ENCODE measurements at places on chromosomes 7 and 10. TPM values are rescaled to one million over a fixed set of nuclear protein-coding genes. Genes with fewer than 3 reads are reported as not detected.

Gene SYT15B
- polyA plus RNA-seq = 0.69 TPM

- H3K4me1 ChIP-seq = no peaks in the 10 kb centered on the region
- H3K36me3 ChIP-seq = no peaks in the 10 kb centered on the region
- no peak overlapping the region for H3K27ac ChIP-seq
These were observed 367.8 kb downstream of the PPP1R3A start for GRCh38 chr7:113550966-113551365.

Gene DIP2C
- 13.2 TPM for polyA plus RNA-seq

DNA sequence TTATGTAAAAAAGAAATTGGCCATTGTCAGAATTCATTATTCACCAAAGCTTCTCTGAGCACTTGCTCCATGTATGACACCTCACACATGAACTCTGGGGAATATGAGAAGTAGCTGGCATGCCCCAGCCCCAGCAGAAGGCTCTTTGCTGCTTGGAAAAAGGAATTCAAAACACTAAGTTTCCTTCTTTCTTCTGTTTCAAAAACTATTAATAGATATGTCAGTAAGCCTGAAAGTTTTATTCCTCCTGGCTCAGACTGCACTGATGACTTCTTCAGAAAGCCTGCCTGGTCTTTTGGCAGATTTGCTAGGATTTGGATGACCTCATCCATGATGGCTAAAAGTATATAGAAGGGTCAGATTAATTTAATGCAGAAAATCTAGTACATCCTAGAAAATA, 511.0 kb downstream of the GFRA1 start:
- H3K27ac ChIP-seq = no peak overlapping the region
- H3K27me3 ChIP-seq = no peaks in the 10 kb centered on the region
- no peak overlapping the region for H3K4me3 ChIP-seq
- no peak for DNase-seq

- H3K27me3 ChIP-seq = no peaks in the 10 kb centered on the region
- DNase-seq = no peak
- no peak overlapping the region for H3K27ac ChIP-seq
- H3K36me3 ChIP-seq = no peaks in the 10 kb centered on the region
- no peaks in the 10 kb centered on the region for H3K4me1 ChIP-seq
- no peak overlapping the region for H3K4me3 ChIP-seq
These were observed 83.3 kb downstream of the CTBP2 start for GRCh38 chr10:125076891-125077541.

DNA sequence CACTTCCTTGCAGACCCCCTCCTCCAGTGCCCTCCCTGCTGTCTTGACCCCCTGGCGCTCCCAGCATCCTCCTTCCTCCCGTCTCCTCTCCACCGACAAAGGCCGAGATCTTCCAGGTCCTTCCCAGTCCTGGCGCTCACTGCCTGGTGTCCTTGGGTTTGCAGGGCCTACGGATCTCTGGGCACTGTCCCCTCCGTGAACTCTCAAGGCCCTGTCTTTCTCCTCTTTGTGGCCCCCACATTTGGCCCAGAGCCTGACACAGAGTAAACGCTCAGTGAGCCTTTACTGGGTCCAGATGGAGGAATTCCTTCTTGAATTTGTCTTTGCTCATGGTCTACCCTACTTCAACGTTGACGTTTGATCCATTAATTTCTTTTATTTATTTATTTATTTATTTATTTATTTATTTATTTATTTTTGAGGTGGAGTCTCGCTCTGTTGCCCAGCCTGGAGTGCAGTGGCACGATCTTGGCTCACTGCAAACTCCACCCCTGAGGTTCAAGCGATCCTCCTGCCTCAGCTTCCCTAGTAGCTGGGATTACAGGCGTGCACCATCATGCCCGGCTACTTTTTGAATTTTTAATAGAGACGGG, 29.7 kb downstream of the TMEM270 start:
- no peaks in the 10 kb centered on the region for H3K27me3 ChIP-seq
- H3K27ac ChIP-seq = no peak overlapping the region
- peaks cover 14% of the 10 kb centered on the region for H3K4me1 ChIP-seq
- H3K36me3 ChIP-seq = no peaks in the 10 kb centered on the region
- DNase-seq = no peak

Gene NEURL1
- polyA plus RNA-seq = 4.2 TPM

GRCh38 chr10:71337219-71337701, 18.2 kb downstream of the SLC29A3 start:
- no peak overlapping the region for H3K27ac ChIP-seq
- no peaks in the 10 kb centered on the region for H3K27me3 ChIP-seq
- H3K4me3 ChIP-seq = no peak overlapping the region
- DNase-seq = no peak

DNA sequence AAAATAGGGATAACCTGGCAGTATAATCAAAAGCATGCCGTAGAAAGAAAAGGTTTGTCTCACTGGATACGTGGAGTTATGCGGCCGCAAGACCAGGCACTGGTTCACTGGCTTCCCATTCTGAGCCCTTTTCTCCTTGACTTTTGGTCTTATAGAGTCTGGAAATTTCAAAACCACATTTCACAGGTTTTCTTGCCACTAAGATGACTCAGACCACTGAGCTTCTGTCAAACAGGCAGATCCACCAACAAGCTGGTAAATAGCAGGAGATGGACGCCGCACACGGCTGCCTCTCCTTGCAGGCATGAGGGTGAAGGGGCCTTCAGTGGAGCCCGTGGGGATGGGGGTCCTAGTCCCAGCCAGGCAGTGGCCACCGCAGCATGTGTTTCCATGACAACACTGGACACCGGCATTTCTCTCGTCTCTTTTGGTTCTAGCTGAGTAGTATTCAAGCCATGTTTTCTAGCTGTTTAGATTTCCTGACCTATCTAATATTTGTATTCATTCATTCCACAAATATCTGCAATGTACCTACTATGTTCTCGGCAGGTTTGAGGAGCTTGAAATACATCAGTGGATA, 55.5 kb downstream of the KLF6 start:
- no peaks in the 10 kb centered on the region for H3K4me1 ChIP-seq
- H3K27me3 ChIP-seq = no peaks in the 10 kb centered on the region
- H3K36me3 ChIP-seq = no peaks in the 10 kb centered on the region
- H3K4me3 ChIP-seq = no peak overlapping the region
- no peak overlapping the region for H3K27ac ChIP-seq

- peaks cover 7% of the 10 kb centered on the region for H3K27me3 ChIP-seq
- no peaks in the 10 kb centered on the region for H3K36me3 ChIP-seq
- no peaks in the 10 kb centered on the region for H3K4me1 ChIP-seq
- no peak overlapping the region for H3K27ac ChIP-seq
These were observed 584 bp upstream of the RUNDC3B start for GRCh38 chr7:87627634-87627994.

DNA sequence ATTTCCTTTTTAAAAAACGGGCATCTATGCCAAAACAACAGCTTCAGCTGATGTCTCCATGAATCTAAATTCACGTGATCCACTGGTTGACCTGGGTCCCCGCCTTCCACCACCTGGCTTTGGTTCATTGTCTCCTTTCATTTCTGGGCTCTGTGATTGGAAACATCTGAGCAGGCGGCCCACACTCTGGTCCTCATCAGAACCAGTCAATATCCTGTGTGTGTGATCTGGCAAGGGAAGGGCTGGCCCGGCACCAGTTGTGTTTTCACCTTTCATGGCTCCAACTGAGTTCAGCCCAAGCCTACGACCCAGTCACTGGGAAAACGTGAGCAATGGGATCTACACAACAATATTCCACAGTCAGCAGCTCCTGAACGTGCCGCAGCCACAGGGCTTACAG, 46.2 kb downstream of the PARP12 start:
- H3K27ac ChIP-seq = no peak overlapping the region
- no peaks in the 10 kb centered on the region for H3K27me3 ChIP-seq
- no peaks in the 10 kb centered on the region for H3K36me3 ChIP-seq
- H3K4me1 ChIP-seq = no peaks in the 10 kb centered on the region
- H3K4me3 ChIP-seq = no peak overlapping the region

DNA sequence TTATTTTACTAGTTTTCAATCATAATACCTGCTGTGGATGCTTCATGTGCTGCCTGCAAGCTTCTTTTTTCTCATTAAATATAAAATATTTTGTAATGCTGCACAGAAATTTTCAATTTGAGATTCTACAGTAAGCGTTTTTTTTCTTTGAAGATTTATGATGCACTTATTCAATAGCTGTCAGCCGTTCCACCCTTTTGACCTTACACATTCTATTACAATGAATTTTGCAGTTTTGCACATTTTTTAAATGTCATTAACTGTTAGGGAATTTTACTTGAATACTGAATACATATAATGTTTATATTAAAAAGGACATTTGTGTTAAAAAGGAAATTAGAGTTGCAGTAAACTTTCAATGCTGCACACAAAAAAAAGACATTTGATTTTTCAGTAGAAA, 103.0 kb downstream of the PTEN start:
- no peak for DNase-seq
- no peaks in the 10 kb centered on the region for H3K4me1 ChIP-seq
- H3K27ac ChIP-seq = no peak overlapping the region
- no peak overlapping the region for H3K4me3 ChIP-seq

DNA sequence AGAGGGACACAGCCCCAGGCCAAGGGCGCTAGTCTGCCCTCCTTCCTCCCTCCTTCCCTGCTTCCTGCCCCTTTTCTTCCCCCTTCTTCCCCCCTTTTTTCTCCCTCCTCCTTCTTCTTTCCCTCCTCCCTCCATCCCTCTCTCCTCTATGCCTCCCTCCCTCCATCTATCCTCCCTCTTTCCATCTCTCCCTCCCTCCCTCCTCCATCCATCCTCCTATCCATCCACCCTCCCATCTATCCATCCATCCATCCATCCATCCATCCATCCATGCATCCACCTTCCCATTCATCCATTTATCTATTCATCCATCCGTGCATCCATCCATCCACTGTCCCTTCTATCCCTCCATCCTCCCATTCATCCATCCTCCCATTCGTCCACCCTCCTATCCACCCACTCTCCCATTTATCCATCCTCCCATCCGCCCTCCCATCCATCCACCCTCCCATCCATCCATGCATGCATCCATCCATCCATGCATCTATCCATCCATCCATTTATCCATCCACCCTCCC, 24.1 kb upstream of the PSMG3 start:
- no peak overlapping the region for H3K27ac ChIP-seq
- no peak for DNase-seq
- no peaks in the 10 kb centered on the region for H3K36me3 ChIP-seq
- no peak overlapping the region for H3K4me3 ChIP-seq
- no peaks in the 10 kb centered on the region for H3K4me1 ChIP-seq
- peaks cover 10% of the 10 kb centered on the region for H3K27me3 ChIP-seq

DNA sequence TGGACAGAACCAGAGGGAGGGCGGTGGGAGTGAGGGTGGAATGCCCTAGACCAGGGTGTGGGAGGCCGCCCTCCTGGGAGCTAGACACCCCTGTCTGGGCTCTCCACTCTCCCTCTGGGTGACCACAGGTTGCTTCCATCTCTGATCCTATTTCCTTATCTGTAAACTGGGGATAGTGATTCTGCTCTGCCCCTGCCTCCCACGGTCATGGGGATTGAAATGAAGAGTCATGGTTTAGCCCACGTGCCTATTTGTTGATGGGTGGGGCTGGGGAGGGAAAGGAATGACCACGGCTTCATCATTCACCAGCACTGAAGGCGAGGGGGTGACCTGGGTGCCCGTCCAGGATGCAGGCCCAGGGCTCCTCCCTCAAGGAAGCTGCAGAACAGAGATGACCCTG, 49.3 kb upstream of the PCBD1 start:
- no peaks in the 10 kb centered on the region for H3K36me3 ChIP-seq
- no peak for DNase-seq
- H3K27me3 ChIP-seq = peaks cover 5% of the 10 kb centered on the region

DNA sequence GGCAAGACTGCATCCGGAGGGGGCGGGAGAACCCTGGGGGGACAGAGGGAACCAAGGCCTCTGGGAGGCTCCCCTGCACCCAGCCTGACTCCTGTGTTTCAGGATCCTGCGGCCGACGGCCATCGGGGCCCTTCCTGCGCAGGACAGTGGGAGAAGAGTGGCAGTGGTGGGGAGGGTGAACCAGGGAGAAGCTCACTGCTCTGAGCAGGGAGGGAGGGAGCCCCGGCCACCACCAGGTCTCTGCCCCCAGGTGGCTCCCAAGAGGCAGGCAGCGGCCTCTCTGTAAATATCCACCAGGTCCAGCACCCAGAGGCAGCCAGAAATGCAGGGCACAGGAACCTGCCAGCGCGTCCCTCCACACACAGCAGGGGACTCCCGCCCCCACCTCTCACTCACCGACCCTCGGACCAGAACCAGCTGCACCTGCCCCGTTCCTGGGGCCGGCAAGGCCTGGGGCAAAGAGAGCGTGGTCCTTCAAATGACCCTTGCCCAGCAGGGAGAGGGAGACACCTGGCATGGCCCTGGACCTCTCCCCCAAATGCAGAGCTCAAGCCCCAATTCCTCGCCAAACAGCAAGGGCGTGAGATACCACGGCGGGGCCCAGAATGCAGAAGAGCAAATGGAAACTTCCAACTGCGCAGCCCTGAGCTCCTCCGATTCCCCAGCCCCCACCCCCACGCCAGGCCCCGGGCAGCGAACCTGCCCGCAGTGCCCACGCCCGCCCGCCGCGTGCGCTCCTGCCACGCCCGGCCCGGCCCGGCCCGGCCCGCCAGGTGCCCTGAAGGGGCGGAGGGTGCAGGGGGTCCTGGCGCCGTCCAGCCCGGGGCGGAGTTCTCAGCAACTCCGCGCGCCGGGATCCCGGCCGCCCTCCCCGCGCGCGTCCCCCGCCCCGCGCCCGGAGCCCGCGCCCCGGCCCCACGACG, 805 bp downstream of the RASGEF1A start:
- no peaks in the 10 kb centered on the region for H3K36me3 ChIP-seq
- H3K4me3 ChIP-seq = no peak overlapping the region
- H3K27ac ChIP-seq = no peak overlapping the region
- no peaks in the 10 kb centered on the region for H3K4me1 ChIP-seq
- peaks cover 50% of the 10 kb centered on the region for H3K27me3 ChIP-seq

GRCh38 chr7:26199301-26200037, 1.1 kb downstream of the HNRNPA2B1 start:
- peak; percentile 77 for DNase-seq
- peak overlapping the region; percentile 81 for H3K4me3 ChIP-seq
- H3K36me3 ChIP-seq = no peaks in the 10 kb centered on the region
- H3K4me1 ChIP-seq = peaks cover 25% of the 10 kb centered on the region
- H3K27ac ChIP-seq = peak overlapping the region; percentile 99
- H3K27me3 ChIP-seq = no peaks in the 10 kb centered on the region

GRCh38 chr10:97836446-97836845, 13.2 kb upstream of the GOLGA7B start:
- H3K27me3 ChIP-seq = peaks cover 27% of the 10 kb centered on the region
- no peaks in the 10 kb centered on the region for H3K36me3 ChIP-seq
- no peak overlapping the region for H3K27ac ChIP-seq
- no peaks in the 10 kb centered on the region for H3K4me1 ChIP-seq

Gene CHCHD1
- polyA plus RNA-seq = 95.2 TPM

Data from hepatocyte (in vitro differentiated cells).